Activated T-helper 9 cell treated with anti-CD3 and anti-CD28 coated beads, Interleukin-2, amount 50 U/mL, for 16 hours (primary cell): ENCODE measurements at places on chromosomes 2 and 18.

- no peak for DNase-seq
These were observed 147.9 kb upstream of the LTBP1 start for GRCh38 chr2:32798829-32799228.

DNA sequence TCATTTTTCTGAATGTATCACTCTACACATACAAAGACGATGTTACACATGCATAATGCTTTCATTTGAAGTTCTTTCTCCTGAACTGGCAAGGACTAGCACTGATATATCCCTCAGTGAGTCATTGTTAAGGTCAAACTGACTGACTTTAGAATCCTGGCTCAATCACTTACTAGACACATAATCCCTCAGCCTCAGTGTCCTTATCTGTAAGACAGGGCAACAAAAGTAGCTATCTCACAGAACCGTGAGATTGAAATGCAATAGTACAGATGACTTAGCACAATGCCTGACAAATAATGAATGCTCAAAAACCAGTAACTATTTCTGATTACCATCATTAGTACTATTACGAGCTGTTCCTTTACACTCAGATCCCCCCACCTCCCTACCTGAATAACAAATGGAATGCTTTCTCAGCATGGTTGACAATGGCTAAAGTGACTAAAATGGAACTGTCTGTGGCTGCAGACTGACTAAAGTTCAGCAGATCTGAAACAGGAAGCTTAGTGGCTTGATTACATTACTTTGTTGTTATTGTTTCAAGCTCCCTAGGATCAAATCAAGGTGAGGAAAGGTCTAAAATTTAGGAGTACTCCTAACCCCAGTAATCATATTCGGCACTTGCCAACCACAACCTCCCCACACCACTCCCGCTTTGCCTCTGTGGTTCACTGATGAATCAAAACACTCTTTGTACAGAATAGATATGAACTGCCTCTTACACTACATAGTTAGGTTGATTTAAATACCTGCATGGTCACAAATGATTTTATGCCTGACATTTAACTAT lies 35.8 kb upstream of the CACNB4 start:
- no peak for DNase-seq

DNA sequence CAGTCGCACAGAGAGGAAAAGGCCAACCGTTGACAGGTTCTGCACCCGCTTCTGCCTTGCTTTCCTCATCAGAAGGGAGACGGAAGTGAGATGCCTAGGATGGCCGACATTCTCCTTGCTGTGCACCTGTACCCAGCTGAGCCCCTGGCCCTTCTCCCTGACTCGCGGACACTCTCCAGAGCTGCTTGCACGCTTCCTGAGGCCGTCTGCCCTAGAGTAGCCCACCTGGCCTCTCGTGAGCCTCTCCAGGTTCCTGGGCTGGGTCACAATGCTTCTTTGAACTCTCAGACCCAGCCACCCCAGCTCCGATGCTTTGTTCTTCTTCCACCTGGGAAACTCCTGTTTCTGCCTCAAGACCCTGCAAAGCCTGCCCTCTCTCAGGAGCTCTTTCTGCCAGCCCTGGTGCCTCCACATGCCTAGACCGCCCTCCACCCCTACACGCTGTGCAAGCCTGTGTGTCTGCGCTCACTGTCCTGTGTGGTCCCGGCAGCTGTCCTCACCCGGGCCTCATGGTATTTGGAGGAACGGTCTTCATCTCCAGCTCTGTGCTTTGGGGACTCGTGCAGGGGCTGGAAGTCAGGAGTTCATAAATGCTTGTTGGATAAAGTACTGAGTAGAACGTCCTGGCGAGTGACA lies 345.4 kb upstream of the SALL3 start:
- DNase-seq: no peak

GRCh38 chr18:58394602-58395425 lies 234.1 kb downstream of the ALPK2 start:
- no peak for DNase-seq

DNA sequence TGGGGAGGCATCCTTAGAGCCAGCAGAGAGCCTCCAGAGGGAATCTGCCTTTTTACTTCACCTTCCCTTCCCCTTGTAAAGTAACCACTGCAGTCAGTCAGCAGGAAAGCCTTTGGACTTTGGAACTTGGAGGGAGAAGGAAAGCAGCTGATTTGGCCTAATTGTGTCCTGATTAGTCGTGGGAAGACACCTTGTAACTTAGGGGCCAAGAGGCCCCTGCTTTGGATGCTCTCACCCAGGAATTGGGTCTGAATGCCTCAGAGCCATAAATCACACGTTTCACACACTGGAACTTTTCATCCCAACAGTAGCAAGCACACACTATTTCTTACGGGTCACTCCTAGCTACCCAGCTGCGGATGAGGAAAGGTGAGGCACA lies 81.0 kb upstream of the PPM1B start:
- no peak for DNase-seq

- no peak for DNase-seq
These were observed 923 bp downstream of the AMER3 start for GRCh38 chr2:130756053-130756873.

- no peak for DNase-seq
These were observed 114.7 kb upstream of the STON1 start for GRCh38 chr2:48414980-48415835.
